ENCODE measurements at places on chromosomes 4 and X. TPM values are rescaled to one million over a fixed set of nuclear protein-coding genes. Genes with fewer than 3 reads are reported as not detected.

Gene GPR34
- total RNA-seq, result not detected

Gene RNF150
- total RNA-seq, result 2.7 TPM

DNA sequence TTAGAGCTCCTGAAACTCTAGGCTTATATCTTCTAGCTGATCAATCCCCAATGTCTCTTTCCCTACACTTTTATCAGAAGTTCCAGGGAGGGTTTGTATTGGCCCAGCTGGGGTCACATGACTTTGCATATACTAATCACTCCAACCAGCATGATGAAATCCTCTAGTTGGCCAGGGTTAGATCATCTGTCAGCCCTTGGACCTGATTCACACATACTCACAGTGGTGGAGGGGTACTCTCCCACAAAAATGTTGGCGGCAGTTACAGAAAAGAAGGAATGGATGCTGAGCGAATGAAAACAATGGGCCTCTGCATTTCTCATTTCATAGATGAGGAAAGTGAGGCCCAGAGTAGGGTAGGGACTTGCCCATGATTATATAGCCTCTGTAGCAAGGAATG, 151.1 kb downstream of the PJA1 start:
- no peak for DNase-seq
- no peaks in the 10 kb centered on the region for H3K4me1 ChIP-seq
- H3K36me3 ChIP-seq, result no peaks in the 10 kb centered on the region
- peaks cover 4% of the 10 kb centered on the region for H3K27me3 ChIP-seq
- H3K27ac ChIP-seq, result no peak overlapping the region

DNA sequence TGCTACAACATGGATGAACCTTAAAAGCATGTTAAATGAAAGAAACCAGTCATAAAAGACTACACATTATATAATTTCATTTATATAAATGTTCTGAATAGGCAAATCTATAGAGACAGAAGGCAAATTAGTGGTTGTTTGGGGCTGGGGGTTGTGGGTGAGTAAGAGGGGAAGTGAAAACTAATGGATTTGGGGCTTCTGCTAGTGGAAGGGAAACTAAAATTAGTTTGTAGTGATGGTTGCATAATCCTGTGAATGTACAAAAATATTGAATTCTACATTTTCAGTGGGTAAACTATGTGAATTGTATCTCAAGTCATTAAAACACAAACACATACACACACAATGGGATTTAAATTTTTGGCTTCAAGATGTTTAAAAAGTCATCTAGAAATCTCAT, 25.4 kb upstream of the LIMCH1 start:
- H3K27ac ChIP-seq, result no peak overlapping the region
- DNase-seq, result no peak
- H3K36me3 ChIP-seq, result no peaks in the 10 kb centered on the region

GRCh38 chrX:153818571-153819383, 11.6 kb downstream of the PDZD4 start:
- H3K4me3 ChIP-seq, result peak overlapping the region; percentile 41
- peak; percentile 61 for DNase-seq
- H3K27me3 ChIP-seq, result no peaks in the 10 kb centered on the region
- no peaks in the 10 kb centered on the region for H3K36me3 ChIP-seq

GRCh38 chr4:188955066-188955465, 815.8 kb downstream of the TRIML1 start:
- no peak for DNase-seq
- H3K27ac ChIP-seq, result no peak overlapping the region
- no peaks in the 10 kb centered on the region for H3K4me1 ChIP-seq
- no peak overlapping the region for H3K4me3 ChIP-seq
- H3K27me3 ChIP-seq, result peaks cover 64% of the 10 kb centered on the region

DNA sequence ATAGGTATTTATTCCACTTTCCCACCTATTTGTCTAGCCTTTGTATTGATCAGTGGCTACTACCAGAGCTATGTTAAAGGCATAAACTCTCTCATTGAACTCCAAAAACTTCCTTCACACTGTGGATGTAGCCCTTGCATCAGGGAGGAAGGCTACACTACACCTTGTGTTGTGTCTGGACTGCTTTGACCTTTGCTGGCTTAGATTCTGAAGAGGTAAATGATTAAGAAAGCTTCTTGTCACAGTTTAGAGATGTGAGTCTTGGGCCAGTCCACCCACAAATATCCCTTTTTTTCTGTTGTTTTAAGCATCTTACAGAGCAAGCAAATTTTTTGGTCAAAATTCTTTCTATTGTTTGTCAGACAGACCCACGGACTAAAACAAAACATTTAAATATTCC, 1.9 kb downstream of the ENPEP start:
- H3K27ac ChIP-seq, result no peak overlapping the region
- no peaks in the 10 kb centered on the region for H3K4me1 ChIP-seq
- no peaks in the 10 kb centered on the region for H3K27me3 ChIP-seq
- no peaks in the 10 kb centered on the region for H3K36me3 ChIP-seq
- DNase-seq, result no peak

- no peaks in the 10 kb centered on the region for H3K27me3 ChIP-seq
- H3K27ac ChIP-seq, result no peak overlapping the region
- DNase-seq, result peak; percentile 60
- H3K4me3 ChIP-seq, result no peak overlapping the region
Measured at GRCh38 chr4:79959652-79960051, 113.4 kb downstream of the ANTXR2 start.

- H3K4me1 ChIP-seq, result no peaks in the 10 kb centered on the region
- no peak for DNase-seq
- no peak overlapping the region for H3K27ac ChIP-seq
- peaks cover 10% of the 10 kb centered on the region for H3K27me3 ChIP-seq
- H3K36me3 ChIP-seq, result no peaks in the 10 kb centered on the region
- H3K4me3 ChIP-seq, result no peak overlapping the region
Measured at GRCh38 chrX:100745205-100745604, 13.3 kb upstream of the SYTL4 start.

DNA sequence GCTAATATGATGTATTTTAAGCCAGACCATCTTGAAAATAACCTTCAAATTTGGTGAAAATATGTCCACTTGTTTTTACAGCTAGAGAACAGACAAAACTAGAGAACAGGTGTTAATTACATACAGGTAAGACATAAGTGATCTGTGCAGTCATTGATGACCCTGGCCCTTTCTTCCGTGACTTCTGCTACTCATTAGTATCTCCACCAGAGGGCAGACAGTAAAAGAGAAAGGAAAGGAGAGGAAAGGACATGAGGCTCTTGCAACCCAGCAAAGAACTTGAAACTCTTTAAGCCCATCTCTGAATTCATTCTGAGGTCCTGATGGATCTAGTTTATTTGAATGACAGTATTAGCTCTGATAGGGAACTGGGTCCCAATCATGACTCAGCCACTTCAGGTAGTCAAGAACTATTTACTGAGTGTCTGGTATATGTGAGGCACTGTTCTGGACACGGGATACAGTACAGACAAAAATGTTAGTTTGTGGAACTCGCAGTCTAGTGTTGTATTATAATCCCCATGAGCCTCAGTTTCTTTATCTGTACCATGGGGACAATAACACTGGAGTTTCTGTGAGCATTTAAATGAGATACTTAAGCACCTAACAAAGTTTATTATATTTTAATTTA, 121.0 kb upstream of the TEX13D start:
- peak; percentile 73 for DNase-seq
- H3K4me1 ChIP-seq, result peaks cover 31% of the 10 kb centered on the region
- H3K27ac ChIP-seq, result no peak overlapping the region
- H3K36me3 ChIP-seq, result no peaks in the 10 kb centered on the region
- no peak overlapping the region for H3K4me3 ChIP-seq
- H3K27me3 ChIP-seq, result no peaks in the 10 kb centered on the region

Data from A673 (cell line).